ENCODE measurements at places on chromosomes 11 and 22.

- DNase-seq, result no peak
Measured at GRCh38 chr11:117411736-117412135, 84.1 kb downstream of the CEP164 start.

DNA sequence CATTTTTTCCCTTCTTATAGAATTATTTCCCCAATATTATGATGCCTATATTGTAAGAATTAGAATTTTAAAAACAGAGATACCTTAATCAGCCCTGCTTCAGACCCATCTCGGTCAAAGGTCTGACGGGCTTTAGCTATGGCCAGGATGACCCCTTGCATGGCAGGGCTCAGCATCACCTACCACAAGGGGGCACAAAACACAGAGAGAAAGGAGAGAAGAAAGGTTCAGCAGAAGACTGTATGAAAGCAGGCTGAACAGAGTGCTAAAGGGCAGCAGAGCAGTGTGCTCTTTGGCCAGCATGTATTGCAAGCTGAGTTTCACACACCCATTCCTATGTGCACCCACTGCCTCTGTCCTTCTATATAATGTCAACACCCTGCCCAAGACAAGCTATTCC, 26.8 kb downstream of the CLDN25 start:
- peak; percentile 37 for DNase-seq

GRCh38 chr11:21838427-21838826, 354.5 kb upstream of the ANO5 start:
- DNase-seq, result no peak

DNA sequence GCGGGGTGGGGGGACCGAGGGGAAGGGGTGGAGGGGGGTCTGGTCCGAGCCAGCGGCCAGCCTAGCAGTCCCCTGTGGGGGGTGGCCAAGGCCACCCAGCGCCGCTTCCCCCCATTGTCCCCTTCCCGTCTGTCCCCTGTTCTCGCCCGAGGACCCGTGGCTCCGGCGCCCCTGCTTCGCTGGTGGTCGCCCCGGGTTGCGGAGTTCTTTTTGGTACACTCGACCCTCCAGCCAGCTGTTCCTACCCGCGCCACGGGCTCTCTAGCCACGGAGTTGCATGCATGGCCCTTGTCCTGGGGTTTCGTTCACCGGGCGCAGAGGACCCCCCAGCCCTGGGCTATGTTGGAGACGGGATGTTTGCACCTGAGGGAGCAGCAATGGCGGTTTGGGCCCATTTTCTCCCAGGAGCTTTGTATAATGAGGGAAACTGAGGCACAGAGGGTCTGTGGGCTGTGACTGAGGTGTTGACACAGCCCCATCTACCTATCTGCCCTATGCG, 489 bp downstream of the RNF214 start:
- DNase-seq, result no peak

- DNase-seq, result no peak
Measured at GRCh38 chr11:33669598-33670249, 30.9 kb downstream of the C11orf91 start.

GRCh38 chr11:120561286-120561685, 49.7 kb downstream of the GRIK4 start:
- DNase-seq, result no peak

- no peak for DNase-seq
Measured at GRCh38 chr22:46525389-46526243, 11.8 kb downstream of the CELSR1 start.

GRCh38 chr11:84398017-84398626, 1112.0 kb upstream of the CCDC90B start:
- DNase-seq, result peak; percentile 13

DNA sequence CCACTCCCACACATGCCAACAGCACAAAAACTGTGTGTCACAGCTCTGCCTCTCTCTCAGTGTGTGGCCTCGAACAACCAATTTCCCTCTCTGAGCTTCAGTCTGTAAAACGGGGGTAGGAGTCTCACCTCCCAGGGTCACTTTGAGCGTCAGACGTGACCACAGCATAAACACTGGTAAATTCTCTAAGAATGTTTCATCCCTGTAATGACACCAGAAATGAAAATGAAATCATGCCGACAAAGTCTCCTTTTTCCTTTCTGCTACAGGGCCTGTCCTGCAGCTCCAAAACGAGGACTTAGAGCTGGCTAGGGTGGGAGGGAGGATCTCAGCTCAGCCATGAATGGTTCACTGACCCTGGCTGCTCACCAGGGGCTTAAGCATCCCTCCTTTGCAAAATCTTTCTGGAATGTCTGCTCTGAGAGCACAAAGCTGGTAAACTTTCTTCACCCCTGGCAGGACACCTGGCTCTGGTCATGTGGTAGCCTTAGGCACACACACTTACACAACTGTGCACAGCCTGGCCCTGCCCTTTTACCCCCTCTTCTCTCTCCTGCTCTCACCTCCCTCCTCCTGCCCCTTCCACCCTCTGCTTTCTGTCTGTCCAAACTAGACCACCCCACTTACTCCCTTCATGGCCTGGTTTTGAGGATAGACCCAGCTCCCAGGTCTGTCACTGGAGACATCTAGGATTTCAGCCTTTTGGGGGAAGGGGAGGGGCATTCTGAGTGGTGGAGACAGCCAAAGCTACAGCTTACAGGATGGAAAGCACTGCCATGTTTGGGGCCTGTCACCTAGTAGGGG, 12.3 kb upstream of the TSKU start:
- peak; percentile 94 for DNase-seq

GRCh38 chr11:134236834-134237556, 12.5 kb downstream of the VPS26B start:
- DNase-seq, result peak; percentile 63

GRCh38 chr11:77518471-77518870, 44.6 kb upstream of the PAK1 start:
- DNase-seq, result no peak

DNA sequence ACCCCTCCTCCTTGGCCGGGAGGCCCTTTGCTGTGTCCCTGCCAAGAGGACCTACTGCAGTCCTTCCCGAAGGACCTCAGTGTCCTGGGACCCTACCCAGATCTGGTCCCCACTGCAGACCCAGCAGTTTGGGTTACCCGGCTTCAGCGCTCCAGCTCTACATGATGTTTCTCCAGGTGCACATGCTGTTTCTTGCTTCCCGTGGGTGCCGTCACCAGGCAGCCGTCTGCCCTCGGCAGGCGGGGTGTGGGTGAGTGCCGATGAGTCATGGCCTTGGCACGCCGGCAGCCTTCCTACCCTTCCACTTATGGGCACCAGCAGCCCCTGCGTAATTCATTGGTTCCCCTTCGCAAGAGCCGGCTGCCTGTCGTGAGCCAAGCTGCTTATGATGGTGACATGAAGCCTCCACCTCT, 101.8 kb downstream of the BCR start:
- DNase-seq, result peak; percentile 83

- DNase-seq, result no peak
Measured at GRCh38 chr11:131894615-131895544, 524.5 kb downstream of the NTM start.

DNA sequence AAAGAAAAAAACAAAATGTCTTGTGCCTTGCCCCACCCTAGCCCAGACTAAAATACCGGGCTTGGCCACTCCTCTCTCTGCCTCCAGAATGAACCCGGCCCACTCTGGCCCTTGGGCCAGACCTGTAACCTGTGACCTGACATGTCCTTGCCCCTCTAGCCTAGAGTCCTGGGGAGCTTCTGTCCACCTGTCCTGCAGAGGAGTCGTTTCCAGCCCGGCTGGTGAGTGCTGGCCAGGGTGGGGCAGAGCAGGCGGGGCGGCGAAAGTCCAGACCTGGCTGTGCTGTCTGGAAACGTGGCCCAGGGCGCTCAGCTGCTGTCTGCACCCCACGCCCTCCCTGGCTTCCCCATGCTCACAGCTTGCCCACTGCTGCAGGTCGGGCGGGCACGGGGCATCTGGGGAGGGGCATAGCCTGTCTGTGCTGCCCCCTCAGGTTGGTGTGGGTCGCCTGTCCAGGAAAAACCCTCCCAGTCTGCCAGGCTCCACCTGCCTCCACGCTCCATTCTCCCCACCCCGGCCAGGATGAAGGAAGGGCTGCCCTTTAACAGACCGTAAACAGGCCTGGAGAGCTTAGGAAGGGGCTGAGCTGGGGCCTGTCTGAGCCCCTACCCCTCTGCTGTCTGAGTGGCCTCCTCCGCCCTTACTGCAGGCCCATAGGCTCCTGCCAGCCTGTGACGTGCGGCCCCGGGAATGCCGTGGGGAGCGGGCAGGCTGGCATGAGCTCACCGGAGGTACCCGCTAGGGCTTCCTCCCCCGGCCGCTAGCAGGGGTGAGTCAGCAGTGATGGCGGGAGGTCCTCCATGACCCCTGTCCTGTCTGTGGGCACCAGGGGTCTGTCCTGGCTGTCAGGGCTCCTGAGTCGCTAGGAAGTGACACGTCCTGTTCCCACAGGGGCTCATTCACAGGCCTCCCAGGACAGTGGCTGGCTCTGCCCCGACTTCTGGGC, 1.9 kb downstream of the CD151 start:
- DNase-seq, result peak; percentile 87

DNA sequence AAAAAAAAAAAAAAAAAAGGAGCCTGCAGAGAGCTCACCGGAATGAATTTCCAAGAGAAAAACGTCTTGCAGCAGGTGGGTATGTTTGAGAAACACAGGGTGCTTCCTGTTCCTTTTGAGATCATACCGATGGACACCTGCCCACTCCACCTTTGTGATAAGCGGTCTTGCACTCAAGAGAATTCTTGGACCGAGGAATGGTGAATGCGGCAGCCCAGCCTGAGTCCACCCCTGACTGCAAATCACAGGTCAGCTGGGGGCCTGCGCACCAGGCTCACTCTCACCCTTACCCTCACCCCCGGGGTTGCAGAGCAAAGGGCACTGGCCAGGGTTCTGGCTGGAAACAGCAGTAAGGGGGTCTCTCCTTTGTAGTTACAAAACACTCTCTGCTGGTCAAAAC, 16.8 kb upstream of the TEF start:
- no peak for DNase-seq

GRCh38 chr22:20652130-20652529, 121.8 kb upstream of the SERPIND1 start:
- no peak for DNase-seq

- peak; percentile 53 for DNase-seq
Measured at GRCh38 chr11:66118847-66119246, 48.8 kb downstream of the PACS1 start.

GRCh38 chr11:117946842-117947526, 17.8 kb upstream of the TMPRSS13 start:
- DNase-seq, result peak; percentile 90

DNA sequence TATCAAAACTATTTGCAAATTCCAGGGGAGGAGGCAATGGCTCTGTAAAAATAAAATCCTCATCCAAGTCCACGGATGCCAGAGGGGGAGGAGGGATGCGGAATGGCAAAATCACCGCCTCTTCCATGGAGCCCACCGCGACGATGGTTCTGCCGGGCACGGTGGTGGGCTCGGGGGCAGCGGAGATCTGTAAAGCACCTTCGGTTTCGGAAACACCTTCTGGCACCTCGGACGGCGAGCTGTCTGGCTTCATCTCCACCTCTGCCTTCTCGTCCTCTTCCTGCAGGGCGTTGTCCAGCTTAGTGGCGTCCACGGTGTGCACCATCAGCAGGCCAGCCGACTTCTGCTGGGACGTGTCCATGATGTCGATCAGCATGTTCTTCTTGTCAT, 87.7 kb downstream of the CTTN start:
- DNase-seq, result no peak

DNA sequence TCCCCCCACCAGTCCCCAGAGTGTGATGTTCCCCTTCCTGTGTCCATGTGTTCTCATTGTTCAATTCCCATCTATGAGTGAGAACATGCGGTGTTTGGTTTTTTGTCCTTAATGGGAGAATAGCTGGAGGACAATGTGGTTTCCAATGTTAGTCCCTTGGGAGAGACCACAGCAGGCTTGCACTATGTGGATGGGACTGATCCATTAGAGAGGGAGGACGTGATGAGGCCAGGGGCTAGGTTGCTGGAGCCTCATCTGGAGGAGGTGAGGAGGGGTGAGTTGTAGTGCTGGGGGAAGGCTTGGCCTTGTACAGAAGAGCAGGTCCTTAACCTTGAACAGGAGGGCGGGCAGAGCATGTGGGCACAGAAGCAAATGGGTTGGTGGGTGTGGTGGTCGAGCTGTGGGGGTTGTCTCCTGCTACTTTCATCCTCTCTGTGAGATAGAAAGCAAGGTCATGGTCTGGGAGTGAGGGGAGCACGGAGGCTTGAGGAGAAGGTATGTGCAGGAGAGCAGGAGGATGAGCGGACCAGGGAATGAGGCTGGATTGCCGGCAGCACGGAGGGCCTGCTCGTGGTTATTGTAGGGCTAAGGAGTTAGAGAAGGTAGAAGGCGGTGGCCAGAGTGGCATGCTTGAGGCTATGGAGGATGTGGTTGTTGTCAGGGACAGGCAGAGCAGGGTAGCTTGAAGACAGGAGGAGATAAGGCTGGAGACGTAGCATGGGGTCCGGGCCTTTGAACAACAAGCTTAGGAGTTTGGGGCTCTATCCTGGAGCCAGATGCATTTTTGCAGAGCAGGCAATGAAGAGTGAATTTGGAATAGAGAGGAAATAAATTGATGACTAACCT, 11.2 kb upstream of the SREBF2 start:
- no peak for DNase-seq

- DNase-seq, result no peak
Measured at GRCh38 chr11:11076879-11077278, 219.0 kb upstream of the ZBED5 start.

Measured in amniotic epithelial cell (primary cell).